ENCODE measurements at places on chromosomes 5 and 9. TPM values are rescaled to one million over a fixed set of nuclear protein-coding genes. Genes with fewer than 3 reads are reported as not detected.

The ANKRD31 gene
- total RNA-seq = 0.08 TPM

The S100Z gene
- total RNA-seq = not detected

The STPG3 gene
- not detected for total RNA-seq

The PCDHB1 gene
- total RNA-seq = not detected

The LIFR gene
- 4.3 TPM for total RNA-seq

The THBS4 gene
- not detected for total RNA-seq

The QRFP gene
- not detected for total RNA-seq

The C8G gene
- 1.6 TPM for total RNA-seq

The HOMER1 gene
- 4.0 TPM for total RNA-seq

The PRUNE2 gene
- 0.06 TPM for total RNA-seq

The UBLCP1 gene
- total RNA-seq = 38.3 TPM

The PCDHB15 gene
- total RNA-seq = 0.05 TPM

The OTULINL gene
- total RNA-seq = 15.9 TPM

The SUSD3 gene
- 0.93 TPM for total RNA-seq

Data from A549 treated with GW870086 at 1 μM for 4 hours (cell line).